Caco-2 (cell line): ENCODE measurements at places on chromosomes 16 and 17. TPM values are rescaled to one million over a fixed set of nuclear protein-coding genes. Genes with fewer than 3 reads are reported as not detected.

Gene PLCG2
- 10.3 and 14.4 TPM in 2 replicates for total RNA-seq

Gene STH
- total RNA-seq, result not detected in 2 replicates

Gene TPSG1
- total RNA-seq, result not detected in 2 replicates

Gene MLKL
- total RNA-seq, result 9.7 and 10.8 TPM in 2 replicates

Gene HCRT
- not detected in 2 replicates for total RNA-seq

Gene SLC16A6
- 0.95 and 1.0 TPM in 2 replicates for total RNA-seq

Gene CLEC19A
- not detected in 2 replicates for total RNA-seq

Gene CIAO2B
- 117 and 119 TPM in 2 replicates for total RNA-seq

Gene HLF
- 17.3 and 19.8 TPM in 2 replicates for total RNA-seq

Gene PDIA2
- 0.28 and 0.41 TPM in 2 replicates for total RNA-seq

Gene MYL11
- total RNA-seq, result 2.7 and 2.9 TPM in 2 replicates

Gene LRRC37A3
- total RNA-seq, result 5.8 and 8.6 TPM in 2 replicates

Gene TBC1D3E
- not detected in 2 replicates for total RNA-seq

Gene MYH3
- total RNA-seq, result 2.4 and 2.7 TPM in 2 replicates

Gene C1QTNF1
- 16.1 and 19.9 TPM in 2 replicates for total RNA-seq
